ENCODE measurements at places on chromosomes 16 and 17.

- DNase-seq = no peak
Measured at GRCh38 chr17:33712120-33712519, 419.0 kb upstream of the ASIC2 start.

DNA sequence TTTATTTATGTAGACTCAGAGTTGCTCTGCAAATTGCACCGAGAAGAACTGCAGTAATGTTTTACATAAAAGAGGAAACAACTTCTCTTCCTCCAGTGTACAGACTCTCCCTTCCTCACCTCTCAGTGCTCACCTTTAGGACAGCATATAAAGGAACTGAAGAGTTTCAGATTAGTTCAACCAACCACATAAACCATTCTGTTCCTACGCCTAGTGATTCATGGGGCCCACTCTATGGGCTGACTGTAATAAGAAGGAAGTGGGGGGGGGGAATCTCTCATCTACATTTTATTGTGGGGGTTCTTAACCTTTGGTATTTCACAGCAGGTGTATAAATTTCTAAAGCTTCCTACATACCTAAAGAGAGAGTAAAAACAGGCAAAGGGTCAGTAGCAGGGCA lies 18.3 kb downstream of the ZSWIM7 start:
- DNase-seq = no peak

DNA sequence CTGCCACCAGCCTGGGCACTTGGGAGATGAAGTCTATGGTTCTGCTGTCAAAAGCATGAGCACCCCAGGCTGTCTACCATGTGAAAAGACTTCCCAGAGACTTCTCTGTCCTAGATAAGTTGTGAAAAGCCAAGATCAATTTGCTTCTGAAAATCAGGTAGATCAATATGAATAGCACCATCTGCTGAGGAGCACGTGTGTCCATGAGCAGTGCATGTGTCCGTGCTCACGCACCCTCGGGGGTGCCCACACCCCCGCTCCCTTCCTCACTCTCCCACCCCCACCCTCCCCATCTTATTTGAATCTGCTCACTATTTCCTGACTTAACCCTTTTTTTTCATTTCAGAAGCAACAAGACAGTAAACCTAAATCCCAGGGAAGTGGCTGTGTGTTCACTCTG lies 238.3 kb upstream of the SDK2 start:
- no peak for DNase-seq

- no peak for DNase-seq
Measured at GRCh38 chr17:75872434-75873351, 5.7 kb downstream of the TRIM47 start.

GRCh38 chr17:39461113-39461925 lies at the start of gene CDK12:
CDK12 (plus strand) TSS chr17:39461486; CDS start chr17:39462072, 586 bp downstream.
- peak; percentile 92 for DNase-seq

GRCh38 chr16:81786321-81786720 lies 7.2 kb downstream of the PLCG2 start:
- DNase-seq = no peak

DNA sequence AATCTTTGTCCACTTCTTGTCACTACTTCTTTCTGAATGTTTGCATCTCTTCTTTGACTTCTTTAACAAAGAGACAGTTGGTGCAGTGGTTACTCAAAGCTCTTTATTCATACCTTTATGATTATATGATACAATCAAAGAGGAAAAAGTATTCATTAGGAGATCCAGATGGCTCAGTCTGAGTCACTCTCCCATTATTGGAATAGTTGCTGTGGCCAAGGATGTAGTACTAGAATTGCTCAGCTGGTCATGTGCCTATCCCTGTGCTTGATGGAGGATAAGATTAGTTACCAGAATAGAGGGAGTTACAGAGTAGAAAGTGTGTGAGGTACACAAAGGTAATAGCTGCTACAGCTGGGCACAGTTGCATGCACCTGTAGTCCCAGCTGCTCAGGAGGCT lies 18.3 kb downstream of the BCAS3 start:
- DNase-seq = no peak

GRCh38 chr17:80646328-80646727 lies 101.7 kb downstream of the RPTOR start:
- DNase-seq = no peak

- no peak for DNase-seq
Measured at GRCh38 chr16:27245276-27246172, 23.0 kb downstream of the NSMCE1 start.

- DNase-seq = peak; percentile 58
Measured at GRCh38 chr16:3058139-3059030, 7.1 kb upstream of the IL32 start.

DNA sequence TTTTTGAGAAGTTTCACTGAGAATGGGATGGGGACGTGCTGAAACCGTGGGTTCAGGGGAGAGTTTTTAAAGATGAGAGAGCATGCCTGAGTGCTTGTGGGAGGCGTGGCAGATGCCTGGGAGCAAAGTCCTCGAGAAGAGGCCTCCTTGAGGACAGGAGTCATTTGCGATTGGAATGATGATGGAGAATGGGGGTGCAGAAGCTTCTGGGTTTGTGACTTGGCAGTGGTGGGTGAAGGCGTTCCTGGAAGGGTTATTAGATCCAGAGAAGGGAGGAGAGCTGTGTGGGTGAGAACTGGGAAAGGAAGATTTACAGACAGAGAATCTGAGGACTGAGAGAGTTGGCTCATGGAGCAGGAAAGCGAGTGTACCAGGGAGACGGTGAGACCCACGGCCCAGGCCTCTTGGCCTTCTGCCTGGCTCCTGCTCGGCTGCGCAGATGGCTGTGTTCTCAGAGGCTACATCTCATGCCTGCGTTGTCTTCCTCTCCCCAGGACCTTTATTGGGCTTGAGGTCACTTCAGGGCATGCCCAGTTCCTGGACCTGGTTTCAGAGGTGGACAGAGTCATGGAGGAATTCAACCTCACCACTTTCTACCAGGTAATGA lies 8.6 kb upstream of the MMP15 start:
- DNase-seq = no peak

DNA sequence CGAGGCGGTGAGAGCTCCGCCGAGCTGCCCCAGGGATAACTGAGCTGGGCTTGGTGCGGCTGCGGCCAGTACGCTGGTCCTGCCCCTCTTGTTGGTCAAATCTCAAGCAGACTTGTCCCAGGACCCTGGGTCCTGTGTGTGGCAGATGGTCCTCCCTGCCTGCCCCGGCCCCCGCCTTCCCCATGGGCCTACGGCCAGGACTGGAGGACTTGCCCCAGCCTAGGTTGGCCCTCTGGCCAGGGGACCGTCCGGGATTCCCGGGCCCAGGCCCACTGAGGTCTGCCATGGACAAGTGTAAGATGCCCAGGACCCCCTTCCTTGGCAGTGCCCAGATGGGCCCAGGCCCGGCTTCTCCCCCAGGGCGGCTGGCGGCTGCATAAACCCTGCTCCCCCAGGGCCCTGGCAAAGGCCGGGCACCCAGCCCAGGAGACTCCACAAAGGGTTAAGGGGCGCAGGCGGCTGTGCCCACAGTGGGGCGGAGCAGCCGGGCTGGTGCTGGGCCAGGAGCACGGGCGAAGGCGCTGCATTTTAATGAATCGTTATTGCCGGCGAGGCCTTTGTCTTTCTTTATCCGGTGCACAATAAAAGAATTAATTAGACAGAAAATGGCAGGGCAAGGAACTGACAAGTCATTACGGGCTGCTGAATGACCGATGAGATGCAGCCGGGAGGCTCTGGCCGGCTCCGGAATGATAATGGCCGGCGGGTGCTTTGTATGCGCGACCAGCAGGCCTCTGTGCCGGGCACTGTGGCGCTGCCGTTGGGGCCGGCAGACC lies 9.1 kb downstream of the SOX8 start:
- no peak for DNase-seq

GRCh38 chr17:77610972-77611521 lies 347.5 kb upstream of the TNRC6C start:
- DNase-seq = no peak

DNA sequence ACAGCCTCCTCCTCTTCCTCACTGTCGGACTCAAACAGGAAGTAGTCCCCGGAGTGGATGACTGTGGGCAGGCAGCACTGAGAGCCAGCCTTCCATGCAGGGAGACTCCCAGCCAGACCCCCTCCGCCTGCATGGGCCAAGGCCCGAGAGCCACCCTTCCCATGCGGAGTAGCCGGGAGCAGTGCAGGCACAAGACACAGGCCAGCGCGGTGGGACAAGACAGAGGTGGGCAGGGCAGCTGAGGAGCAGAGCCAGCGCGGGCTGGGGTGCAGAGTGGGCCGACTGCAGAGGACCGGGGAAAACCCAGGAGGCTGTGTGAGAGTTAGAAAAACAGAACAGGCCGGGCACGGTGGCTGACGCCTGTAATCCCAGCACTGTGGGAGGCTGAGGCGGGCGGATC lies 17.6 kb downstream of the CTU2 start:
- no peak for DNase-seq

- no peak for DNase-seq
Measured at GRCh38 chr17:8105957-8106398, 12.3 kb downstream of the ALOXE3 start.

GRCh38 chr16:53714205-53715022 lies 10.5 kb downstream of the FTO start:
- peak; percentile 43 for DNase-seq

GRCh38 chr17:47694581-47695428 lies 844 bp downstream of the TBKBP1 start:
- DNase-seq = no peak

DNA sequence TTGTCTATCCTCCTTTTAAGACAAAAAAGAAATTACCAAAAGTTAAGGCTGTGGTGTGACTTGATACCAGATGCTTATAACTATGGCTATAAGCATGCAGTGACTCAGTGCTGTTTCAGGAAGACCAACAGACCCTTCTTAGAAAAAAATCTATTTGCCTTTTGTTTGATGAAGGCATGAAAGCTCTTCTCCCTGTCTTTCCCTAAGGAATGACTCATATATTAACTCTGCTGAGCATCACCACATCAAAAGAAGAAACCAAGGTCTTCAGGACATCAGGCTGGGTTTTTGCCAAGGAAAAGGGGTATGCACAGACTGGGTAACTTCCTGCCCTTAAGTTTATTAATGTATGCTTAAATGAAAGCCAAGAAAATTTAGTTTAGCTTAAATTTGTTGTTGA lies 47.1 kb downstream of the VMP1 start:
- no peak for DNase-seq

DNA sequence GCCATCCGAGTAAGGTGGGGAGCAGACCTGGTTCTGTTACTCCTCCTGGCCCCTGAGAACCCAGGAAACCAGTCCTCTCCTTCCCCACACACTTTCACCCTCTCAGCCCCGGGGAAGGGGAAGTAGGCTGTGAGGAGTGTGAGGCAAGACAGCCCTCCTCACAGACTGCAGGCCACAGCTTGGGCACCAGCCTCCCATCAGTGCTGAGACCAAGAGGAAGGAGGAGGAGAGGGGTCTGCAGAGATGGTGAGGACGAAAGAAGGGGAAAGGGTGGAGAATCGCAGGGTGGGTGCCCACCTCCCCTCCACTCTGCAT lies 7.0 kb downstream of the G6PC3 start:
- DNase-seq = no peak

DNA sequence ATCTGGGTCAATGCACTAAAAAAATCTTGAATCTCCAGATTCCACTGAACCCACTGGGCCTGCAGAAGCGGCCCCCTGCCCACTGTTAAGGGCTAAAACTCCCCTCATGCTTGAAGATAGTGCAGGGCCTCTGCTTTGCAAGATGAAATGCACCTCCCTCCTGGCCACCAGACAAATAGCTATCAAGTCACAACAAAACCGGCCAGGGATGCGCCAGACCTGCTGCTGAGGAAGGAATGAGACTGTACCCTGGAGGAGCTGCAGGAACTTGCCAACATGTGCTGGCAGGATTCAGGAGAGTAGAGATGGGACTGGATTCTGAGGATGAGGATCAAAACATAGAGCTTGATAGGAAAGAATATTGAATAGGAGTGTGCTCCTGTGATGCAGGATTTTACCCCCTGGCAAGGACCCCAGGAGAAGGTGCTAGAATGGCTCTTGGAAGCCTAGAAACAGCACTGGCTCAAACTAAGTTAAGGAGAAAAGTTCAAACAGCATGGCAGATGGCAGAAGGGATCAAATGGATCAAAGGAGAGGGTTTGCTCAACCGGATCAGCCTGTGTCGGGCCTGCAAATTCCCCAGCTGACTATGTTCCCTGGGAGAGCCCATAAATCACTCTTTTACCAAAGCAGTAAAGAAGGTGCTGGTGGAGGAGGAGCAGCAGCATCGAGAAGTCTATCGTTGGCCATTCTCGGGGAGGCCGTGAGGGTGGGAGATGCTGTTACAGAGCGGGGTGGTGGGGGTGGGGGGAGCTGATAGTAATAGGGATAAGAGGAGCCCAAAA lies 27.2 kb upstream of the XYLT2 start:
- no peak for DNase-seq

DNA sequence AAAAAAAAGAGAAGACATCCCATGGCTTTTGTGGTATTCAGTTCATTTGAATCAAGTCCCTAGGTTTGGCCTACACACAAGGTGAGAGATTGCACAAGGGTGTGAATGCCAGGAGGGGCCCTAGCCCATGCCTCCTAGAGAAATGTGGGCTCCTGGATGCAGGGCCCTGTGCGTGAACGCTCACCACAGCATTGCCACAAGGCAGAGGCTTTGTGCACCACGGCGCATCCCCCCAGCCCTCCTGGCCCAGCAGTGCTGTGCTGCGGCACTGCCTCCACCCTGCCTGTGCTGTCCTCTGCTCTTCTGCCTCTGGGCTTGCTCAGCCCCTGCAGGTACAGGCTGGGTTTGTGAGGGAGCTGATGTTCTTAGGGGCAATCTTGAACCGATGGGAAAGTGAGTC lies 80.9 kb upstream of the MED9 start:
- no peak for DNase-seq

GRCh38 chr17:48294020-48294805 lies 135.8 kb downstream of the SKAP1 start:
- no peak for DNase-seq

GRCh38 chr17:48236681-48237134 lies 129.1 kb downstream of the SNX11 start:
- DNase-seq = no peak

GRCh38 chr17:74532115-74532514 lies 840 bp upstream of the CD300LB start:
- DNase-seq = no peak

- DNase-seq = no peak
Measured at GRCh38 chr17:75295201-75296158, 6.2 kb upstream of the SLC25A19 start.

- DNase-seq = no peak
Measured at GRCh38 chr16:71902656-71903365, 7.5 kb downstream of the IST1 start.

DNA sequence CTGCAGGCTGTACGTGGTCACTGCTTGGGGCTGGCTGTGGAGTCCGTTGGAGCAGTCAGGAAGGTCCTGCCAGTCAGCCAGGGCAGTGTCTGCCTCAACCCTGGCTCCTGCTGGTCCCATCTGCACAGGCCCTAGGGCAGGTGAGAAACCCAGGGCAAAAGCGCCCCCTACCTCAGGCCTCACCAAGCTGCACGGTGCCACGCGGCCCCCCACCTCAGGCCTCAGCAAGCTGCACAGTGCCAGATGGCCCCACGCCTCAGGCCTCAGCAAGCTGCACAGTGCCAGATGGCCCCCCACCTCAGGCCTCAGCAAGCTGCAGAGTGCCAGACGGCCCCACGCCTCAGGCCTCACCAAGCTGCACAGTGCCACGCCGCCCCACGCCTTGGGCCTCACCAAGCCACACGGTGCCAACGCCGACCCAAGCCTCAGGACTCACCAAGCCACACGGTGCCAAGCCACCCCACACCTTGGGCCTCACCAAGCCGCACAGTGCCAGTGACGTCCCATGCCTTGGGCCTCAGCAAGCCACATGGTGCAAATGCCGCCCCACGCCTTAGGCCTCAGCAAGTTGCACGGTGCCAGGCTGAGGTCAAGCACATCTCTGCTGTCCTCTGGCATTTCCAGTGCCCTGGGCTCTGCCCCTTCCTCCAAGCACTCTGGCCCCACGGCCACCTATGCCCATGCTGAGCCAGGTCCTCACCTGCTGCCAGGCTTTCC lies 5.5 kb downstream of the TMEM204 start:
- no peak for DNase-seq
